ENCODE measurements at places on chromosomes 16 and 17. TPM values are rescaled to one million over a fixed set of nuclear protein-coding genes. Genes with fewer than 3 reads are reported as not detected.

Gene HASPIN
- total RNA-seq = 3.8 TPM

Gene SEPTIN12
- not detected for total RNA-seq

Gene MFSD6L
- not detected for total RNA-seq

Gene PRSS36
- 0.53 TPM for total RNA-seq

Gene CDK5R1
- total RNA-seq = 0.79 TPM

Gene RAB34
- total RNA-seq = 185 TPM

Gene PRSS33
- total RNA-seq = not detected

Gene UBN1
- total RNA-seq = 19.0 TPM

Gene FBXL16
- total RNA-seq = 0.13 TPM

Gene DBNDD1
- total RNA-seq = 3.4 TPM

Gene P2RX5
- 1.5 TPM for total RNA-seq

Gene EEF2K
- total RNA-seq = 31.1 TPM

Gene TMC8
- total RNA-seq = not detected

Gene CCL4
- not detected for total RNA-seq

Gene TANGO6
- 21.0 TPM for total RNA-seq

Gene RFFL
- total RNA-seq = 10.0 TPM

Gene TOX3
- not detected for total RNA-seq

Gene ABCC12
- total RNA-seq = not detected

Gene RBFOX1
- not detected for total RNA-seq

Gene DHRS7C
- total RNA-seq = not detected

Gene JPH3
- not detected for total RNA-seq

Gene CDH15
- 0.68 TPM for total RNA-seq

Gene C1QTNF8
- total RNA-seq = 0.06 TPM

Gene PRR29
- 1.5 TPM for total RNA-seq

Gene SERPINF2
- not detected for total RNA-seq

Gene CCL5
- 0.13 TPM for total RNA-seq

Gene TMEM208
- 39.9 TPM for total RNA-seq

Gene SLC39A11
- total RNA-seq = 23.6 TPM

Gene GDPD3
- total RNA-seq = 0.99 TPM

Gene CCL11
- not detected for total RNA-seq

Gene TIMP2
- total RNA-seq = 181 TPM

Measured in aortic smooth muscle cell (primary cell).